ENCODE measurements at places on chromosomes 3 and 15.
A peak's percentile ranks its signal among the peaks of the same experiment; 100 is the strongest.

DNA sequence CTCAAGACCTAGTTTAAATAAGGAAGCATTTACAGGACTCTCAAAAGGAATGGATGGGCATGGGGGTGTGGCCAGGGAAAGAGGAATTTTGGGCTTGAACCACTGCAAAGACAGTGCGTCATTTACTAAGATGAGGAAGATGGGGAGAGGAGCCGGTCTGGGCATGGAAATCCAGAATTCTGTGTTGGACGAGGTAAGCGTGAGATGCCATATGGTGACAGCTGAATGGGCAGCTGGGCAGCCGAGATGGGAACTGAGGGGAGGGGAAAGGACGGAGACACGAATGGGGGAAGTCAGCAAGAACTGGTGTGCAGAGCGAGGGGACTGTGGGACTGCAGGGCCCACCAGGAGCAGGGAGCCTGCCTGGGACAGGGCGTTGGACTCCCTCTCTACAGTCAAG lies 24.2 kb downstream of the TMEM44 start:
- DNase-seq: no peak

DNA sequence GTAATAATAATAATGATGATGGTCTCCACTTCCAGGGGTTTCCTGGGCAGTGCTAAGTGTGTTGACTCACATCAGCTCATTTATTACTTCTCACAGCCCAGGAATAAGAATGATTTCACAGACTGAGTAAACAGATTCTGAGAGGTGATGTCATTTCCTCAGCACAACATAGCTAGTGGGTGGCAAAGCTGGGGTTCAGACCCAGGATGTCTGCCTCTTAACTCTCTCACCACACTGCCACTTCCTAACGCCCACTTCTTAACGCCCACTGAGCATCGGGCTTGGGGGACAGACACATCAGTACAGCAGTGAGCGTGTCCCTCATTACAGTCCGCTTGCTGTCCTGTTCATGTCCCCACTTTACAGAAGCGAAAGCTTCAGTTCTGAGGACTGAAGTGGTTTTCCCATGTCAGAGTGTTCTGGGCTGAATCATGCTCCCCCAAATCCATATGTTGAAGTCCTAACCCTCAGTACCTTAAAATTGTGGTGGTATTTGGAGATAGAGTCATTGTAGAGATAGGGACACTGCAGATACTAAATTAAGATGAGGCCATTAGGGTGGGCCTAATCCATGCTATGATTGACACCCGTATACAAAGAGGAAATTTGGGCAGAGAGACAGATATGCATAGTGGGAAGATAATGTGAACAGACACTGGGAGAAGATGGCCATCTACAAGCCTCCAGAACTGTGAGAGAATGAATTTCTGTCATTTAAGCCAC lies 68.0 kb downstream of the ATP2B2 start:
- DNase-seq: no peak

GRCh38 chr15:74428442-74428787 lies 5.3 kb downstream of the SEMA7A start:
- DNase-seq: no peak

- peak; percentile 31 for DNase-seq
These were observed 156.2 kb downstream of the ZNF621 start for GRCh38 chr3:40680685-40681657.

DNA sequence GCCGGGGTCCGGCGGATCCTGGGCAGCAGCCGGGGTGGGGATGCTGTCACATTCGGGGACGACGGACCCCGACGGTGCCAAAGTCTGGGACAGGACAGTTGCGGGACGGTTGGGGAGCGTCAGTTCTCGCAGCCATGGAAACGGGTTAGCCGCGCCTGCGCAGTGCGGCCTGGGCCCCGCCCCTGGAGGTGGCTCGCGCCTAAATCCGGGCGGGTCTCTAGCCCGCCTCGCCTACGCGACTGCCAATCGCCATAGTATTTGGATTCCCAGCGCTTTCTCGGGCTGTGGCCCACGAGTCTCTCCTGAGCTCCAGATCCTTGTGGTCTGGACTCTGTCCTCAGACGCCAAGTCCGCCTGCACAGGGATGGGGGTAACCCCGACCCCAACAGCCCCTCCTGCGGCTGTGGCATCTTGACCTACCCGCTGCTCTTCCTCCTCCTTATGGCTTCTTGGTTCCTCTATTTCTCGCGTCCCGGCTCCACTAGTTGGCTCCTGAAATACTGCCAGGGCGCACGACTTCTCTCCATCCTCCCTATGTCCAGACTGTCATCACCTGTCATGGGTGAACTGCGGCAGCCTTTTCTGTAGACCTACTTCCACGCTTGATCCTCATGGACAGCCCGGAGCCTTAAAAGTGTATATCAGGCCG lies at the start of gene ZMYND10:
Gene ZMYND10 (minus strand): TSS at position 147 of the 649 bp plus-strand sequence. CDS start 153 bp downstream, outside the sequence.
- peak; percentile 79 for DNase-seq

DNA sequence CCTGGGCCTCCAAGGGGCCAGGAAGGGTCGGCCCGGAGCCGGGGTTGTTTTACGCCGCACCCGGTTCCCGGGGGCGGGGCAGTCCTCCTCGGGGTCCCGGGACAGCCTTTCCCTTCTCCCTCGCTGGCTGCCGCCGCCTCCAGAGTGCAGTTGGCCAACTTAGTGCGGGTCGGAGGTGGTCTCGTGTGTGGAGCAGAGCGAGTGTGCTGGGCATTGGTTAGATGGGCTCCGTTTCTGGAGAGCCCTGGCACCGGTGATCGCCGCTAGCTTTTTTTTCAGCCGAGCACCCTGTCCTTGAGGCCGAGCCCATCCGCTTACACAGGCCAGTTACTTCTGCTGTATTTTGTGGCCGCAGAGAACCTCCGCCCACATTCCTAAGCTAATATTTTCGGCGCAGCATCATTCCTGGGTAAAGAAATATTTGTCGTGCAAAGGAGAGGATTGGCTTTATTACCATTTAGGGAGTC lies 585 bp downstream of the KIF23 start:
- DNase-seq: no peak

DNA sequence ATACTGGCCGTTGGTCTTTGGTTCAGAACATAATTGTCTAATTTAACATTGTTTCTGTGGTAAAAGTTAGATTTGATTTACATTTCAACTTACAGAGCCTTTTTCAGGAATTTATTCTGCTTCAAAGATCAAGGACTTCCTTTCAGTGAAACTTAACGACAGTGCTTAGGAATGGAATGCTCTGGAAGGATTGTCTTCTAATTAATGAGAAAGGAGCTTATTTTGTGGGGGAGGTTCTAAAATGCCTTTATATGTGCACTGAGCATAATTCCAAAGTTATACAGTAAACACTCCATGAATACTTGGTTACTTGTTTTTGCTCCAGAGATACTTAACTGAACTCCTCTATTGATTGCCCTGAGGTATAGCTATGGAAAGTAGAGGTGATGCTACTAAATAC lies 75.7 kb downstream of the CACNA1D start:
- no peak for DNase-seq

DNA sequence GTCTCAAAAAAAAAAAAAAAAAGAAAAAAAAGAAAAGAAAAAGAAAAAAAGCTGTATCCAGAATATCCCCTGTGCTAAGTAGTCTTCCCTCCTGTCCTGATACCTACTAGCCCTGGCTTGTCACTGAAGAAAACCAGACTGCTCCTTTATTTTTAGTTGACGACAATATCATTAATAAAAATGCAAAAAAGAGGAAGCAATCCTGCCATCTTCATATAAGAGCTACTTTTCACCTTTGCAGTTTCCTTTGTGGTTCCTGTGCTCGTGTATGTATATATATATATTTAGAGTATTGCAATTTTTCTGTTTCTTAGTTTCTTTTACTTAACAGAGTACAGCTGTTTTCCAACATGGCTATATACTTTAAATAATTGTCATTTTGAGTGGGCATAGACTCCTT lies 13.6 kb downstream of the C3orf20 start:
- no peak for DNase-seq

DNA sequence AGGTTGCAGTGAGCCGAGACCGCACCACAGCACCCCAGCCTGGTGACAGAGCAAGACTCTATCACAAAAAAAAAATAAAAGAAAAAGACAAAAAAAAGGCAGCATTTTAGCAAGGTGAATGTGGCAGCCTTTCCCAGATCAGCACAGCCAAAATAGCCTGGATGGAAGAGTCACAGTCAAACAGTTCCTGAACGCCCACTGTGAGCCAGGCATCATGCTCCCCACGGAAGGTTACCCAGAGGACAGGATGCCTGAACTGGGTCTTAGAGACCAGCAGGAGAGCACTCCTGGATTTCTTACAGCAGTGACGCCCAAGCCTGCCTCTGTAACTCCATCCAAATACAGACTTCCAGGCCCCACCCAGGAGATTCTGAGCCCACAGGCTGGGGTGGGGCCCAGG lies 4.5 kb downstream of the XXYLT1 start:
- no peak for DNase-seq

- no peak for DNase-seq
These were observed 51.3 kb downstream of the IMPG2 start for GRCh38 chr3:101268971-101269671.

DNA sequence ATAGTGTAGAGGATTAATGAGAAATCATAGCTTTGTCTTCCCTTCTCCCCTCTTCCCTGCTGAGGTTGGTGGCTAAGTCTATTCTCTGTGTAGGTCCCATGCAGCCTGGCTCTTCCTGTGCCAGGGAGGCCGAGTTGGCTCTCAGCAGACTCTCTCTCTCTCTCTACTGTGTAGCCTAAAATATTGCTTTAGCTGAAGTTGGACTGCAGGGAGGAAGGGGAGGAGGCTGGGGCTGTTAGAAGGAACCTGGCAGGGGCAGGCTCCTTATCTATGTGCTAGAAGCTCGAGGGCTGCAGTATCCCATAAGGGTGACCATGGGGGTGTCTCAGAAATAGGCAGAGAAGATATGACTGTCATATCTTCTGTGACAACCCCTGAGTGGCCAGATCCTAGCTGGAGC lies 160.8 kb downstream of the EPHB1 start:
- DNase-seq: no peak
